Muscle of leg (tissue), 16 donors: ENCODE measurements at places on chromosomes 12 and 14. TPM values are rescaled to one million over a fixed set of nuclear protein-coding genes. Genes with fewer than 3 reads are reported as not detected.

DNA sequence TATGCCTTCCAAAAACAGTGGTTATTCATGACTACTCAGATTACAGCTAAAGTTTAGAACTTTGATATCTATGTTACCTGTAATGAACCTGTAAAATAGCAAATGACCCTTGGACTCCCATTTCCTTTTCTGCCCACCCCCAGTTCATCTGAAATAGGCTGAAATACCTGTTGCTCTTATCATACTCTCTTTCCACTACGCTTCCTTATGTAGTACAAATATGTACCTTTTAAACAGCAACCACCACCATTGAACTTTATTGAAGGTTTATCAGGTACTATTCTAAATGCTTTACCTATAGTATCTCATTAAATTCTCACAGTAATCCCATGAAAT lies 239.7 kb downstream of the SSPN start:
- H3K27ac ChIP-seq = no peak overlapping the region
- no peak overlapping the region for H3K4me3 ChIP-seq
- no peaks in the 10 kb centered on the region for H3K36me3 ChIP-seq
- peaks cover 2% of the 10 kb centered on the region for H3K4me1 ChIP-seq
- no peaks in the 10 kb centered on the region for H3K27me3 ChIP-seq

GRCh38 chr14:23602181-23603095 lies 23.8 kb upstream of the JPH4 start:
- no peaks in the 10 kb centered on the region for H3K36me3 ChIP-seq
- no peaks in the 10 kb centered on the region for H3K4me1 ChIP-seq
- H3K4me3 ChIP-seq = no peak overlapping the region
- H3K27ac ChIP-seq = no peak overlapping the region
- no peaks in the 10 kb centered on the region for H3K27me3 ChIP-seq

DNA sequence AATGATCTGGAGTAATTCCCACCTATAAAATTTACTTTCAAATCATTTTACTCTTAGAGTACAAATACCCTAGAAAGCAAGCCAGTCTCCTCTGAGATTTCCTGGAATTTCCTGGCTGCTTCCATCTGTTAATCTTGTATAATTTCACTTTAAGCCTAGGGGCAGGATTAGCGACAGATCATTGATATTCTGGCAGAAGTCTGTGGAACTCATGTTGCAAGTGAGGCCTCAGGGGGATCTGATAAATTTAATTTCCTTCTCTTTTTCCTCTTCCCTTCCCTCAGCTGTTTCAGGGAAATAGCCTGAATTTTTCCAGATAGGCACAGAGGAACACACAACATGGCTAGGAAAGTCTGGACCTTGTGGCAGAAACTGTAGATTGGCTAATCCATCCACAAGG lies 5.9 kb upstream of the KRT6A start:
- H3K27me3 ChIP-seq = no peaks in the 10 kb centered on the region
- no peak overlapping the region for H3K4me3 ChIP-seq
- DNase-seq = peak; percentile 19
- H3K36me3 ChIP-seq = no peaks in the 10 kb centered on the region
- H3K27ac ChIP-seq = no peak overlapping the region

GRCh38 chr12:47311568-47311967 lies 231.8 kb upstream of the AMIGO2 start:
- H3K36me3 ChIP-seq = no peaks in the 10 kb centered on the region
- H3K27me3 ChIP-seq = no peaks in the 10 kb centered on the region
- H3K27ac ChIP-seq = no peak overlapping the region
- no peaks in the 10 kb centered on the region for H3K4me1 ChIP-seq

PTHLH gene
- total RNA-seq = 2.5 TPM

- peak overlapping the region; percentile 29 for H3K4me3 ChIP-seq
- H3K27me3 ChIP-seq = peaks cover 43% of the 10 kb centered on the region
- H3K27ac ChIP-seq = no peak overlapping the region
- H3K4me1 ChIP-seq = peaks cover 5% of the 10 kb centered on the region
- H3K36me3 ChIP-seq = no peaks in the 10 kb centered on the region
- DNase-seq = peak; percentile 16
Measured at GRCh38 chr12:100716945-100717732, 77.4 kb upstream of the ANO4 start.

DNA sequence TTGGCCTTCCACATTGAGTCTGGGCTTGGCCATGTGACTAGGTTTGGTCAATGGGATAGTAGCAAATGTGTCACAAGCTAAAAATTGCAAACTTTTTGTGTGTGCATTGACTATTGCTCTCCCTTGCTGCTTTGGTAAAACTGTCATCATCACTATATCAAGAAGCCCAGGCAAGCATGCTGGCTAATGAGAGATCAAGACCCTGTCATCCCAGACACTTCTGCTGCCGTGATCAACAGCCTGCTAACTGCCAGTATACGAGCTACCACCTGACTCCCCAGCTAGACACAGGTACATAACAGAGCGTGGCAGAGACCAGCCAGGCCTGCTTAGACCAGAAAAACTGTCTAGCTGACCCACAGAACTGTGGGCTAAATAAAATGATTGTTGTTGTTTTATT lies 456.7 kb upstream of the DCN start:
- no peaks in the 10 kb centered on the region for H3K36me3 ChIP-seq
- DNase-seq = no peak
- H3K27me3 ChIP-seq = no peaks in the 10 kb centered on the region

GRCh38 chr14:95547626-95548327 lies 12.9 kb downstream of the GLRX5 start:
- peaks cover 6% of the 10 kb centered on the region for H3K4me1 ChIP-seq
- H3K4me3 ChIP-seq = no peak overlapping the region
- no peak for DNase-seq
- no peak overlapping the region for H3K27ac ChIP-seq

NYNRIN gene
- 16.5 TPM for total RNA-seq

ZBTB39 gene
- total RNA-seq = 5.0 TPM

GRCh38 chr14:92254786-92255185 lies 68.2 kb upstream of the SLC24A4 start:
- no peak overlapping the region for H3K27ac ChIP-seq
- peak; percentile 93 for DNase-seq
- H3K4me3 ChIP-seq = peak overlapping the region; percentile 24
- H3K4me1 ChIP-seq = peaks cover 13% of the 10 kb centered on the region

DNA sequence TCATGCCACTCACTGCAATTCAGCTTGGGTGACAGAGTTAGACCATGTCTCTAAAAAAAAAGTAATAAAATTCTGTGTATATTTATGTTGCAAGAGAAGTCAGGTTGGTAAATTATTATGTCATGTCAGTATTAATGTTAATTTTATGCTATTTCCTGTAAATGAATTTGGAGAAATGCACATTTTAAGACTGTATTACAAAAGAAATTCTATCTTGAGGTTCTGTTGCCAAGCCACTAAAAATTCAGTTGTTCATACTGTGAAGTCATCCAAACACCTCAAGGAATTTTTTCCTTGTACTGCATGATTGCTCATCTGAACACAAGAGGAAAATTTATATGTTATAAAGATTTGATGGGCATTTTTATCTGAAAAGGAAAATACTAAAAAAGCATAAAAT lies 23.3 kb upstream of the HMGA2 start:
- DNase-seq = no peak
- H3K4me1 ChIP-seq = no peaks in the 10 kb centered on the region
- H3K36me3 ChIP-seq = no peaks in the 10 kb centered on the region
- H3K27me3 ChIP-seq = no peaks in the 10 kb centered on the region
- H3K27ac ChIP-seq = no peak overlapping the region
- H3K4me3 ChIP-seq = no peak overlapping the region

NEUROD4 gene
- under 0.01 TPM for total RNA-seq

GRCh38 chr12:77218278-77218677 lies 152.9 kb upstream of the E2F7 start:
- no peak overlapping the region for H3K27ac ChIP-seq
- no peaks in the 10 kb centered on the region for H3K36me3 ChIP-seq
- no peak overlapping the region for H3K4me3 ChIP-seq
- no peak for DNase-seq
- H3K4me1 ChIP-seq = no peaks in the 10 kb centered on the region
- no peaks in the 10 kb centered on the region for H3K27me3 ChIP-seq

ACOT4 gene
- 0.31 TPM for total RNA-seq

DNA sequence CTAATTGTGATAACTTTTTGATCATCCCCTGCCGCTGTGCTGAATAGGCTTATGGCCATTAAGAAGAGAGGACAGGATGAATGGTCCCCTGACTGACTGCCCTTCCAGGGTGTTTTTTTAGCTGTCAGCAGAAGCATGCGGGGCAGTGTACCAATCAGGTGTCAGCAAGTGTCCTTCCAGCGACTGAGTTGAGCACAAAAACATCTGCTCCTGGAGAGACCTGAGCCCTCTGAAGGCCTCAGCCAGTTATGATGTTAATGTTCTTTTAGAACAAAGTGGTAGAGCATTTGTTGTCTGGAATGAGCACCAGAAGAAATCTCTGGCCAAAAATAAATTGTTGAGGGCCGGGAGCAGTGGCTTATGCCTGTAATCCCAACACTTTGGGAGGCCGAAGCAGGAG lies 37.5 kb downstream of the P2RX7 start:
- H3K36me3 ChIP-seq = peaks cover 6% of the 10 kb centered on the region
- H3K4me1 ChIP-seq = no peaks in the 10 kb centered on the region
- no peak overlapping the region for H3K27ac ChIP-seq
- no peaks in the 10 kb centered on the region for H3K27me3 ChIP-seq
- no peak overlapping the region for H3K4me3 ChIP-seq
- DNase-seq = peak; percentile 65

HCAR1 gene
- 0.09 TPM for total RNA-seq

GRCh38 chr12:30643366-30643765 lies 52.3 kb downstream of the IPO8 start:
- H3K27me3 ChIP-seq = no peaks in the 10 kb centered on the region
- no peak overlapping the region for H3K4me3 ChIP-seq
- H3K36me3 ChIP-seq = peaks cover 7% of the 10 kb centered on the region
- DNase-seq = no peak

DNA sequence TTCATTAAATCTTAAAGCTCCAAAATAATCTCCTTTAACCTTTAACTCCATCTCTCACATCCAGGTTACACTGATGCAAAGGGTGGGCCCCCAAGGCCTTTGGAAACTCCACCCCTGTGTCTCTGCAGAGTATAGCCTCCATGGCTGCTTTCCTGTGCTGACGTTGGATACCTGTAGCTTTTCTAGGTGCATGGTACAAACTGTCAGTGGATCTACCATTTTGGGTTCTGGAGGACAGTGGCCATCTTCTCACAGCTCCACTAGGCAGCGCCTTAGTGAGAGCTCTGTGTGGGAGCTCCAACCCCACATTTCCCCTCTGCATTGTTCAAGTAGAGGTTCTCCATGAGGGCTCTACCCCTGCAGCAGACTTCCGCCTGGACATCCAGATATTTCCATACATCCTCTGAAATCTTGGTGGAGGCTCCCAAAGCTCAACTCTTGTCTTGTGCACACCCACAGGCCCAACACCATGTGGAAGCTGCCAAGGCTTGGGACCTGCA lies 162.2 kb downstream of the RASSF9 start:
- no peak overlapping the region for H3K27ac ChIP-seq
- H3K27me3 ChIP-seq = no peaks in the 10 kb centered on the region
- DNase-seq = no peak
- H3K4me1 ChIP-seq = no peaks in the 10 kb centered on the region
- H3K4me3 ChIP-seq = no peak overlapping the region
- H3K36me3 ChIP-seq = no peaks in the 10 kb centered on the region

DNA sequence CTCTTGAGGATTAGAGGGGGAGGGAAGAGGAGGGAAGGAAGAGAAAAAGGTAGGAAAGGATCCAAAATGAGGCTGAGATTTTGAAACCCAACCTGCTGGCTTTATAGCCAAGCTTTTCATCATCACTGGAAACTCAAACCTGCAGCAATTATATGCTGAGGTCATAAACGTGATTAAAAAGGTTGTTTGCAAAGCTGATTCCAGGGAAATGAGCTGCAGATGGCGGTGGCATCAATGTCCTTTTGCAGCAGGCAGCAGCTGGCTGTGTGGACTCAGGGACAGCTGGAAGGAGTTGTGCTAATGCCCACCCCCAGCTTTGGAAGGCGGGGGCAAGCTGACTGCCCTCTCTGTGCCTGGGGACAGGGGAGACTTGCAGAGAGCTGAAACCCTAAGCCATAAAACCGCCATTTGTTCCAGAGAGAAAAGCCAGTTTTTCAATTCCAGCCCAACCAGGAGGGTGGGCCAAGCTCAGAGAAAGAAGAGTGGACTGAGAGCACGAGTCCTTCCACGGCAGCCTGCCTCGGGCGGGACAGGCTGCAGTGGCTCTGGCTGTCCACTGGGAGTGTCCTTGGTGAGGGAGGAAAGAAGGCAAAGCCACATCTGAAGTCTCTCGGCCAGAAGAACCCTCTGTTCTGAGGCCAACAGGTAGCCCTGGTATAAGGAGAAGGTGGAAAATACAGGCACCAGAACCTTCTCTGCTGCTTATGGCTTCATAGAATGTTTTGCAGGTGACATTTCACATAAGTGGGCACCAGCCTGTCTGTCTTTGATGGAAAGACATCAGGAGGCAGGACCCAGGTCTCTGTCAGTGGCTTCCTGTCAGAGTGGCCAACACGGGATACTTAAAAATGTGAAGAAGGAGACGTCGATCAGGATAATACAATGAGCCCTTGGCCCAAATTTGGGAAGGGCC lies 90.7 kb downstream of the SINHCAF start:
- peak; percentile 89 for DNase-seq
- peak overlapping the region; percentile 84 for H3K27ac ChIP-seq
- no peak overlapping the region for H3K4me3 ChIP-seq
- peaks cover 47% of the 10 kb centered on the region for H3K4me1 ChIP-seq
- no peaks in the 10 kb centered on the region for H3K36me3 ChIP-seq

- H3K27ac ChIP-seq = no peak overlapping the region
- H3K27me3 ChIP-seq = no peaks in the 10 kb centered on the region
- H3K36me3 ChIP-seq = no peaks in the 10 kb centered on the region
Measured at GRCh38 chr14:93137864-93138263, 22.1 kb upstream of the ITPK1 start.

- H3K27me3 ChIP-seq = no peaks in the 10 kb centered on the region
- DNase-seq = peak; percentile 39
- H3K4me1 ChIP-seq = no peaks in the 10 kb centered on the region
- no peak overlapping the region for H3K4me3 ChIP-seq
- no peaks in the 10 kb centered on the region for H3K36me3 ChIP-seq
Measured at GRCh38 chr12:28130625-28131598, 59.3 kb upstream of the CCDC91 start.

DNA sequence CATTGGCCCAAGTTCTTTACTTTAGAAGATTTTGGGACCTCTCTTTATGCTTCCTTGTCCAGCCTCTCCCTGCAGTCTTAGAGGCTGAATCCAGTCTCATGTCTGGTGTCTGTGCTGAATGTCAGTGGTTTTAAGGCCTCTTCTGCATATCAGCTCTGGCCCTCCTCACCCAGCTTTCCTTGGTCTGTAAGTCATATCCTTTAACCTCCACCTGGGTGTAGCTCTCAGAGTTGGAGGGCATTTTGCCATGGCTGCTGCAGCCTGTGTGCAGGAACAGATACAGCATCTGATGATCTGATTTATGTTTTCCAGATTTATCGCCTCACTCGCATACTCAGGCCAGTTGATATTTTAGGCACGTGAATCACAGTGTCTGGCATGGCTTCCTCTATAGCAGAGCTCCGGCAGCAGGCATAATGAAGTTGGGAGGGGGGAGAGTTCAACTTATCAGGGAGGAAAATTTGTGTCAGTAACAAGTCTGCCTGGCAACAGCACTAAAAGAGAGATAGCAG lies 335.0 kb downstream of the PCNX1 start:
- H3K27me3 ChIP-seq = peaks cover 2% of the 10 kb centered on the region
- H3K4me3 ChIP-seq = no peak overlapping the region
- peaks cover 29% of the 10 kb centered on the region for H3K4me1 ChIP-seq
- peak; percentile 85 for DNase-seq
- H3K36me3 ChIP-seq = no peaks in the 10 kb centered on the region
- H3K27ac ChIP-seq = peak overlapping the region; percentile 70
